ENCODE measurements at places on chromosomes 6 and 20. TPM values are rescaled to one million over a fixed set of nuclear protein-coding genes. Genes with fewer than 3 reads are reported as not detected.
A peak's percentile ranks its signal among the peaks of the same experiment; 100 is the strongest.

DNA sequence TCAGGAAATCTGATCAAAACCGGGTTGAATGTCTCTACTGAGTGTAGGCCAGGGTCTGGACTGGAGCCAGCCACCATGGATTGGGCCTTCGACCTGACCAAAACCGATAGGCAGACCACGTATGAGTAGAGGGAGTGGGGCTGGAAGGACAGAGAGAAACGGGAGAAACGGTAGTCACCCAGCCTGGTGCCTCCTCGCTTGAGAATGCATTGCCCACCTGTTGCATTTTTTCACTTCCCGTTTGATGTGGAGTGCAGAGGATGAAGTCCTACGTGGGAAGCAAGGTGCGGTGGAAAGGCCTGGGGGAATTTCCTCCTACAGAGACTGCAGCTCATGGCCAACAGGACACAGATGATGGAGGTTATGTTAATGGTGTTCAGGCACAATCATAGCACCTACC, 53.9 kb upstream of the ECI2 start:
- DNase-seq = no peak

- no peak for DNase-seq
These were observed 14.5 kb upstream of the B4GALT5 start for GRCh38 chr20:49727894-49728885.

DNA sequence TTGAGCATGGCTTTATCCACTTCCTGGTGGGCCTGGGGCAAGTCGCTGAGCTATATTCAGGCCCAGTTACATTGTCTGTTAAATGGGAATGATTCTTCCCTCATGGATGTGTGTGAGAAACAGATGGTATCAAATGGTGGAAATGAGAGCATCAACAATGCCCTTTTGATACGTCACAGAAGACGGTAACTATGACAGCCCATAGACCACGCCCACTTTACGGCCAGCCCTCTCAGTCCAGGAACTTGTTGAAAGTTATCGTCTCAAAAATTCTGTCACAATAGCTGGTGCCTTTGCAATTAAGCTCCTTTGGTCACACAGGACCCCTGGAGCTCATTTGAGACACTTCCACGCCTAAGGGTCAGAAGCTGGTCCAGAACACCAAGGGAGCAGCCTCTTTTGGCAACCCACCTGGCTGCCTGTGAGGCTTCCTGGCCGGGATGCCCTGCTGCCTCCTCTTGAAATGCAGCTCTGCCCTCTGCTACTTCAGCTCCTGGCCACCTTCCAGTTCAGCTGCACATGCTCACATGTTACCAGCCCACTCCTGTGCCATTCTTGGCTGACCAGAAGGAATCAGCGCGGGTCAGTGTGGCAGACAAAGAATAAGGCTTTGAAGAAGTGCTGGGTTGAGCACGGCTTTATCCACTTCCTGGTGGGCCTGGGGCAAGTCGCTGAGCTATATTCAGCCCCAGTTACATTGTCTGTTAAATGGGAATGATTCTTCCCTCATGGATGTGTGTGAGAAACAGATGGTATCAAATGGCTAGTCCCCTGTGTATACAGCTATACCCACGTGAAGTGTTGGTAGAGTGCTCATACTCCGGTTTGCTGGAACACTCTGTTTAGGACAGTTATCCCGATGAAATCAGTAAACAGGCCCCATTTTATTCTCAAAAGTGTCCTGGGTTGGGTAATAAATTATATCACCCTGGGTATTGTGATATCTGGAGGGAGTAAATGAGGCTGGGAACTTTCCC, 199.2 kb upstream of the SUPT3H start:
- no peak for DNase-seq

GRCh38 chr6:113901482-113901881, 44.3 kb downstream of the MARCKS start:
- peak; percentile 7 for DNase-seq

- no peak for DNase-seq
These were observed 48.0 kb upstream of the STK35 start for GRCh38 chr20:2053615-2054014.

GRCh38 chr6:29661071-29661470, 4.2 kb downstream of the MOG start:
- no peak for DNase-seq

DNA sequence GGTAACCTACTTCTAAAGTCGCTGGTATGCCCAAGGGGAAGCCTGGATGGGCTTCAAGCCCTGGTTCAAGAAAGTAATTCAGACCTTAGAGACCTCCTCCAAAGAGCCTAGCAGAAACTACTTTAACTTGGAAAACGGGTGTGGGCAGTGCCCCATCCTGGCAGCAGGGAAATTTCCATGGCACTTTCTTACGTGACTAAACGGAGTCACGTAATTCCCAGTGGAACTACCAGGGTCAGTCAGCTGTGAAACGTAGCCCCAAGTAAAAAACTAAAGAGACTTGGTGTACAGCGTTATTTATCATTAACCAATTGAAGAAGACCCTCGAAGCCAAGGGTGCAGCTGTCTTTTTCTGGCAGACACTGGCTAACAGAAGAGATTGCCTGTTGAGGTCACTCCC, 114.0 kb downstream of the RCAN2 start:
- no peak for DNase-seq

DNA sequence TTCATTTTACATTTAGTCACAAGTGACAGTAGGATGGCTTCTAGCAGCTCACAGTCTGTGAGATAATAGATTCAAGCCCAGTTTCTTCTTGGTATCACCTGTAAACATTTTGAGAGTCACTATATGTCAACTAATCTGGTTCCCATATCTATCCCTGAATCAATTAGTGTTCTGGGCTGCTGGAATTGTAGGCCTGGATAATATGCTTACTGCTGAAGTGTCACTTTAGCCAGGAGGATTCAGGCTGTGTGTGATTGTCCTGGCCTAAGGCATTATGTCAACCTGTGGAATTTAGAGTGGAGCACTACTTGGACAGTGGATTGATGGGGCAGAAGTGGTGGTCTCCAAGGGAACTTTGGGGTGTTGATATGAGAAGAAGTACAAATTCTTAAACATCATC, 1071.8 kb upstream of the CITED2 start:
- no peak for DNase-seq

GRCh38 chr6:18823782-18824386, 436.7 kb downstream of the RNF144B start:
- no peak for DNase-seq

- no peak for DNase-seq
These were observed 95.5 kb downstream of the EYA2 start for GRCh38 chr20:46990017-46990595.

DNA sequence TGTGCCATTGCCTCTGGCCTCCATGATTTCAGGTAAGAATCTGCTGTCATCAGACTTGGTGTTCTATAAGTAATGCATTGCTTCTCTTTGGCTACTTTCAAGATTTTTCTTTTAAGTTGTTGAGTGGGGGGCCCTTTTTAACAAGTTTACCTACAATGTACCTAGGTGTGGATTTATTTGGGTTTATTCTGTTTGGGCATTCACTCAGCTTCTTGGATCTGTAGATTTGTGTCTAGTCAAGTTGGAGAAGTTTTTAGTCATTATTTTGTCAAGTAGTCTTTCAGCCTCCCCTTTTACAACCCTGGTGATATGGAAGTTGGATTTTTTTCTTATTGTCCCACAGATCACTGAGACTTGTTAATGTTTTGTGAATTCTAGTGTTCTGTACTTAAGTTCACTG, 14.1 kb downstream of the ENPP5 start:
- DNase-seq = no peak

- no peak for DNase-seq
These were observed 115.7 kb upstream of the RALGAPA2 start for GRCh38 chr20:20827992-20828597.

DNA sequence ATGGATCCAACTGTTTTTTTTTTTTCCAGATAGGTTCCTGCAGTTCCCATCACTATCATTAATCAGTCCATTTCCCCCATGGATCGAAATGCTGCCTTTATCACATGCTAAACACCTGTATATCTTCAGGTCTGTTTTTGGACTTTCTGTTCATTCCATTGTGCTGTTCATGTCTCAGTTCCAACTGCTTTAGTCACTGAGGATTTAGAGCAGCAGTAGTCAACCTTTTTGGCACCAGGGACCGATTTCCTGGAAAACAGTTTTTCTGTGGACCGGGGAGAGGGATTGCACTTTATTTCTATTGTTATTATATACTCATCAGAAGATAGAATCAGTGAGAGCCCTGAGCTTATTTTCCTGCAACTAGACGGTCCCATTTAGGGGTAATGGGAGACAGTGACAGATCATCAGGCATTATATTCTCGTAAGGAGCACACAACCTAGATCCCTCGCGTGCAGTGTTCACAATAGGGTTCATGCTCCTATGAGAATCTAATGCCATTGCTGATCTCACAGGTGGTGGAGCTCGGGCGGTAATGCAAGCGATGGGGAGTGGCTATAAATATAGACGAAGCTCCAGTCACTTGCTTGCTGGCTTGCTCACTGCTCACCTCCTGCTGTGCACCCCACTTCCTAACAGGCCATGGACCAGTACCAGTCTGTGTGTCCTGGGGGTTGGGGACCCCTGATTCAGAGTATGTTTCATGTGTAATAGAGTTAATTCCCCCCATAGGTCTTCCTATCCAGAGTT, 46.0 kb downstream of the CAP2 start:
- DNase-seq = no peak

DNA sequence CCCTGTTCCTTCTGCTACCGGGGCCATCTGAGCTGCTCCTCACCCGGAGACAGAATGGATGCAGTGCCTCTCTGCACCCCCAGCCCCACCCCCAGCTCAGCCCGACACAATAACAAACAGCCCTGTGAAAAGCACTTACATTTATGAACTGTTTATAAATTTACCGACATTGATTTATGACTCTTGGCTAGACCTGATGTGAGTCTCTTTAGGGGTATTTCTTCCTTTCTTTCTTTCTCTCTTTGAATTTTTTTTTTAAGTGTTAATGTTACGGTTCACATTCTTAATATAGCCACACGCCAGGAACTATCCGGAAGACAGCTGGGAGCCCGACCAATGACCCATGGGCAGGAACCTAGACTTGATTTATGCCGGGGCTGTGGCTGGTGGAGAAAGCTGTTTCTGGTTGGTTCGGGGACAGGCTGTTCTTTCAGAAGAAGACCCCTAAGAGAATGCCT, 266.3 kb downstream of the CDC5L start:
- no peak for DNase-seq

COL11A2 gene
- 1.4 TPM for total RNA-seq

AIF1 gene
- total RNA-seq = 23.8 TPM

MAPK14 gene
- 52.6 TPM for total RNA-seq

THBS2 gene
- 393 TPM for total RNA-seq

IP6K3 gene
- 3.8 TPM for total RNA-seq

TNF gene
- total RNA-seq = 1.9 TPM

NKAIN2 gene
- 0.59 TPM for total RNA-seq

SUMO4 gene
- 6.5 TPM for total RNA-seq

RIMS4 gene
- 1.3 TPM for total RNA-seq

MBOAT1 gene
- total RNA-seq = 11.8 TPM

NRN1 gene
- total RNA-seq = 19.7 TPM
